Stimulated activated CD8-positive, alpha-beta memory T cell treated with anti-CD3 and anti-CD28 coated beads, Interleukin-12 subunit alpha, Interleukin-12 subunit beta, amount 100 ng/mL, for 4 hours (primary cell): ENCODE measurements at places on chromosomes 1 and 21.

DNA sequence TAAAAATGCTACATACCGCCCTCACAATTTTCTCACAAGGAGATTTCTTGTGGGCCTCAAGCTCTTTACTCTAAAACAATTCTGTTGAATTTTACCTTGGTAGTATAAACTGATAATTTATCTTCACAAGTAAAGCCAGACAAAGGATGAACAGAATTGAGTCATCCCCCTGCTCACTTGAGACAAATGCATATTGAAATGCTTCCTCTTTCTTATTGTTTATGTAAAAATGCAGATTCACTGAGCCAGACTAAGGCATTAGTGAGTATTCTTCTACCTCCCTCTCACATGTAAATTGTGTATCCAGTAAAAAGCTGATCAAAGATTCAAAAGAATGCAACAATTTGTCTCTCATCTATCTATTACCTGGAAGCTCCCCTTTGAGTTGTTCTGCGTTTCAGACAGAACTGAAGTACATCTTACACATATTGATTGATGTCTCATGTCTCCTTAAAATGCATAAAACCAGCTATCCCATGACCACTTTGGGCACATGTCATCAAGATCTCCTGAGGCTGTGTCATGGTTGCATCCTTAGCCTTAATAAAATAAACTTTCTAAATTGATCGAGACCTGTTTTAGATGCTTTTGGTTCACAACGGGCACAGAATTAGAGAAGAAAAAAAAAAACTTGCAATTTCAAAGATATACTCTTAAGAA lies 743.1 kb upstream of the B3GALT2 start:
- DNase-seq = no peak

- no peak for DNase-seq
These were observed 27.1 kb upstream of the LEPR start for GRCh38 chr1:65393347-65393746.

GRCh38 chr21:26148840-26149354 lies 21.7 kb downstream of the APP start:
- DNase-seq = no peak

DNA sequence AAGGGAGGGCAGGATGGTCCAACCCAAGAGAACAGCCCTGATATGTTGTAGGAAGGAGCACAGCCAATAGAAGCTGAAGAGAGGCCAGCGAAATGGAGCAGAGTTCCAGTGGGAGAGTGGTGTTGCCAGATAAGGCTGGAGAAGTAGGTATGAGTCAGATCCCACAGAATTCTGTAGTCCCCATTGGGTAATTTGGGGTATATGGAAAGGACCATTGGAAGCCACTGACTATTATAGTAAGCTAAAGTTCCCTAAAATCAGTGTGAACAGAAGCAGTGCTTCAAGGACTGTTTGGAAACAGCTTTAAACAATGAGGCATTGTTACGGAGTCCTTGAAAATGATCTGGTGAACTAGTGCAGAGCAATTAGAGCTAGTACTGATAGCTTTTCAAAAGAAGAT lies 63.0 kb downstream of the DISP1 start:
- no peak for DNase-seq

GRCh38 chr1:157658571-157658970 lies 42.0 kb downstream of the FCRL3 start:
- DNase-seq = no peak
